ENCODE measurements at places on chromosomes 1 and 21. TPM values are rescaled to one million over a fixed set of nuclear protein-coding genes. Genes with fewer than 3 reads are reported as not detected.

S100A4 gene
- total RNA-seq = 1,522 TPM

HLX gene
- total RNA-seq = 5.5 TPM

ITGB2 gene
- 0.72 TPM for total RNA-seq

RCSD1 gene
- 0.13 TPM for total RNA-seq

ARHGEF16 gene
- 4.7 TPM for total RNA-seq

Measured in A549 treated with RU486 at 1 μM for 4 hours (cell line).